Activated CD8-positive, alpha-beta memory T cell treated with anti-CD3 and anti-CD28 coated beads, Interleukin-2, amount 50 U/mL, for 48 hours (primary cell): ENCODE measurements at places on chromosomes 5 and 9.

GRCh38 chr5:10712574-10713366 lies 48.3 kb downstream of the DAP start:
- DNase-seq: no peak

GRCh38 chr9:129419382-129419899 lies 201.5 kb downstream of the C9orf50 start:
- DNase-seq: no peak

DNA sequence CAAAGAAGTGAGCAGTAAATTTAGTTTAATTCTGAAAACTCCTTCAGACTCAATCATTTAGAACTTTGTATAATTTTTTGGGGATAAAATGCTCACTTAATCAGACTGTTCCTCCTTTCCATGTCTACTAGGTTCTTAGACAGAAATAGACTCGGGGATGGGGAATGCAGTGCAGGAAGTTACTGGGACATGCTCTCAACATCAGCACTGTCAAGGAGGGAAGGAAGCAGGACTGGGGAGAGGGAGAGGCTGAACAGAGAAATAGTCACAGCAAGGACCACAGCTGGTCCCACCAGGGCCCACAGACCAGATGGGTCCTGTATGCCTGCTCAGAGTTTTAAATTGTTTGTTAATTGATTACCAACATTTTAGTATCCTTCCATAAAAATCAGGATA lies 310.1 kb upstream of the MSX2 start:
- DNase-seq: no peak

DNA sequence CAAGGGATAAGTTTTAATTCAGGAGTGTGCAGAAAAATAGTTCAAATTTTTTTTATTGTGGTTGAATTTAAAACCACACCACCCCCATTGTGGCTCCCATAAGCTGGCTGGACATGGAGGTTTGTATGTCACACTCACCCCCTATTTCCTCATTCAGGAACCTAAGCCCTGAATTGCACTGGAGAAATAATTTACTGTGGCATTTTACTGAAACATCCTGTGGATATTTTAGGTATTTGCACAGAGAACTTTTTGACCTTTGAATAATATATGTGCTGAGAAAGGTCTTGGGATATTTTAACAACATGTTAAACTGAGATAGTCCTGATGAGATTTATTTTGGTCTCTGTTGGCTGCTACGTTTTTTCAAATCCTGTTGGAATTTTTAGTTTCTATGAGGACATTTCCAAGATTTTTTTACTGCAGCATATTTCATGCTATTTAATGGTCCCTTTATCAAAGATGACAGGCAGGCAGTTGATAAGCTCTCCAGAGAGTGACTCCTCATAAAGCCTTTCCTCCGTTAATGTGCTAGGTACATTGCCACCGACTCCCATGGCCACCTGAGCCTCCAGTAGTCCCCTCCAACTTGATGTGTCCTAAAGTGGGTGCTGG lies 51.2 kb upstream of the PALM2AKAP2 start:
- DNase-seq: no peak
